ENCODE measurements at places on chromosomes 7 and 10. TPM values are rescaled to one million over a fixed set of nuclear protein-coding genes. Genes with fewer than 3 reads are reported as not detected.

DNA sequence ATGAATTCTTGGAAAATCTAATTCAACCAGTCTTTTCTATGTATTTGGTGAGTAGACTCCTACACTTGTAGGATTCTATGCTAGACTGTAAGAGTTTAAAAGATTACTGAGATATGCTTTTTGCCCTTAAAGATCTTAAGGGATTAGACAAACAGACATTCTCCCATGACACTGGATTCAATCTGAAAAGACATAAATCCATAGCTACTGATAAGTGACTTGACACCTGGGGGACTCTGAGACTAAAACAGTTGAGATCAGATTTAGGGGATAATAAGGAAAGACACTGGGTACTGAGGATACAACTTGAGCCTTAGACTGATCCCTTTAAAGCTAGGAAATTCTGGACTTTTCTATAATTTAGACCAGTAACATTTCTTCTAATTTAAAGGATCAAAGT, 1233.4 kb downstream of the XPNPEP1 start:
- DNase-seq: no peak

DNA sequence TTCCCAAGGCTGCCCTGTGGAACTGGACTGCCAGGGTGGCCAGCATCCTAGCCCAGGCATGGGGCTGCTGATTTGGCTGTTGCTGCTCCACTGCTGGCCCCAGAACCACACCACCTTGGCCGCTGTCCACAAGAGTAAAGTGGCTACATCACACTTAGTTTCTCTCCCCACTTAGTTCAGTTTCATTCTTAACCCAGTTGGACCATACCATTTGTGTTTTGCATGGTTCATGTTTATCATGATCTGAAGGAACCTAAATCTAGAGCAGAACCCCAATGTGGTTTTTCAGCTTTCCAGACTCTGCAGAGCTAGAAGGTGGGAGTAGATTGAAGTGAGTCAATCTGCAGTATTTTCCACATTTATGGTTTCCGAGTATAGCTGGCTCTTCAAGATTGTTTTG, 32.8 kb downstream of the SDK1 start:
- no peak for DNase-seq

The MMRN2 gene
- polyA plus RNA-seq: 15.2 TPM

DNA sequence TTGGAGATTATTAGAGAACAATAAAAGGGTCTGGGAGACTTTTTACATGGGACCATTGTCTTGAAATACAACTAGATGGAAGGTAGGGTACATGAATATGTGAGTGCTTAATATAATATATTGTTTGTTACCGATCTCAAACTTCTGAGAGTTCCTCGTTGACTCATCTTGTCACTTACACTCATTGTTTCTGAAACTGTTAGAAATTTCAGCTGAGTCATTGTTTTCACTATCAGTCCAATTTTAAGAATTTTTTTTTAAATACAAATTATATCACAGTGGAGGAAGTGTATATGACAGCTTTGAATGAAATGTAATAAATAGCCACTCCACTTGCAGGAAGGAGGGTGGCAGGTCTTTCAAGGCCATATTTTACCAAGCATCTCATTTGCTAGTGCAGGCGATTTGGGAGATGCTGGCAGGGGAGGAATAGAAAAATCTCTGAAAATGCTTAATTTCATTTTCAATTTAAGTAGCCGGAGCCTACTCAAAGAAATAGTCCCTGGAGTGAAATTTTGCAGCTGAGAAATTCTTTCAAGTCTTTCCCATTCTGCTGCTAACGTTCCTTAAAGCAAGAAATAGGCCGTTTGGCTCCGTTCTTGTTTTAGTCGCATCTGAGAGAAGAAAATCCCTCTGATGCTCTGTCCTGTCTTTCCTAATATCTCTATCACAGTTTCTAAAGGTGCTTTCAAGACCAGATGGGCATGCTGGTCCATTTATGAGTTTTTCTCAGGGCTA, 1404.2 kb upstream of the CELF2 start:
- no peak for DNase-seq

DNA sequence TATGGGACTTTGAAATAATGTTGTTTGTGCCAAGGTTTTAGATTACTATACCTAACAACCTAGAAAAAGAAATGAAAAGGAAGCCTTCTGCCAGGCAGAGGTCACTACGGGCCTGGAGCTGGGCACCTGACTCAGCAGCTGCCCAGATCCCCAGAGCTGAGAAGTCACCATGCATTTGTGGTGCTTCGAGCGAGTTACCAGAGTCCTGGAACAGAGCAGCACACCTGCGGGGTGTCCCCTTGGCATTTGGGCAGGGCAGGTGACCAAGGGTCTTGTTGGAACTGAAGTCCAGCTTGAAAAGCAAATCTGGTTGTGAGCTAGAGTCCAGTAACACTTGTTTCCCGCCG, 25.5 kb downstream of the EGFR start:
- no peak for DNase-seq

- DNase-seq: no peak
These were observed 37.9 kb downstream of the HBP1 start for GRCh38 chr7:107206706-107207105.
